ENCODE measurements at places on chromosomes 5 and 9.

GRCh38 chr5:96745844-96746531 is 61.8 kb downstream of the ERAP1 start:
- H3K4me3 ChIP-seq, result no peak overlapping the region
- no peaks in the 10 kb centered on the region for H3K4me1 ChIP-seq
- peaks cover 36% of the 10 kb centered on the region for H3K36me3 ChIP-seq
- H3K27me3 ChIP-seq, result no peaks in the 10 kb centered on the region

DNA sequence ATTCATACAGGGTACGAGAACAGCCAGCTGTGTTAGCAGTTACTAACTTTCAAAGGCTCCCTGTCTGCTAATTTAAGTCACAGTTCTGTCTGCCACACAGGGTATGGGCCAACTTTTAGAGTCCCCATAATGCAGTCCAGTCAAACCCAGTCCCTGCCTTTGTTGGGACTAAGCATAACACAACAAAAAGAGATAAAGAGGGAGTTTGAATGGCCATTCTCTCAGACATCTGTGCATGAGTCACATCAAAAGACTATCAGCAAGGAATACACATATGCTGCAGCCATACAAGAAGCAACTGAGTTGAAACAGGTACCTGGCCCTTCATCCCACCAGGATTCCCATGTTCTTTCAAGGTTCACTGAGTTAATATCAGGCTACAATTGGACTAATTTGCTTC is 744.5 kb upstream of the C9orf72 start:
- H3K27me3 ChIP-seq, result no peaks in the 10 kb centered on the region
- H3K4me1 ChIP-seq, result no peaks in the 10 kb centered on the region
- DNase-seq, result no peak
- no peaks in the 10 kb centered on the region for H3K36me3 ChIP-seq

DNA sequence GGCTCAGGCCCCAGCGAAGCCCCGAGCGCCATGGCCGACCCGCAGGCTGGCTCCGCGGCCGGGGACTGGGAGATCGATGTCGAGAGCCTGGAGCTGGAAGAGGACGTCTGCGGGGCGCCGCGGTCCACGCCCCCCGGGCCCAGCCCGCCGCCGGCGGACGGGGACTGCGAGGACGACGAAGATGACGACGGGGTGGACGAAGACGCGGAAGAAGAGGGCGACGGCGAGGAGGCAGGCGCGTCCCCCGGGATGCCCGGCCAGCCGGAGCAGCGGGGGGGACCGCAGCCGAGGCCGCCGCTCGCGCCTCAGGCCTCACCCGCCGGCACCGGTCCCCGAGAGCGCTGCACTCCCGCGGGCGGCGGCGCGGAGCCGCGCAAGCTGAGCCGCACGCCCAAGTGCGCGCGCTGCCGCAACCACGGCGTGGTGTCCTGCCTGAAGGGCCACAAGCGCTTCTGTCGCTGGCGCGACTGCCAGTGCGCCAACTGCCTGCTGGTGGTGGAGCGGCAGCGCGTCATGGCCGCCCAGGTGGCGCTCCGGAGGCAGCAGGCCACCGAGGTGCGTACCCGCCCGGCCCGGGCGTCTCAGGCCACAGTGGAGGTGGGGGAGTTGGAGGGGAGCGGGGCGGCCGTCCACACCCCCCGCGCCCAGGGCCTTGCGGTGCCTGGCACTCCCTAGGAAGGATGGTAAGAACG is 1.6 kb downstream of the DMRT2 start:
- no peak overlapping the region for H3K27ac ChIP-seq
- H3K4me3 ChIP-seq, result peak overlapping the region; percentile 61
- no peak for DNase-seq
- no peaks in the 10 kb centered on the region for H3K36me3 ChIP-seq
- H3K27me3 ChIP-seq, result peaks cover 62% of the 10 kb centered on the region

- H3K27ac ChIP-seq, result peak within 1 kb of the TSS; percentile 86
- peak; percentile 61 for DNase-seq
- H3K4me3 ChIP-seq, result peak within 1 kb of the TSS; percentile 94
- peaks cover 32% of the 10 kb centered on the region for H3K4me1 ChIP-seq
- H3K36me3 ChIP-seq, result no peaks in the 10 kb centered on the region
Observed at GRCh38 chr5:172454358-172455086, at the start of gene SH3PXD2B. Gene SH3PXD2B, minus strand, starts transcription at chr5:172454525. Its CDS starts 173 bp downstream, at chr5:172454352.

DNA sequence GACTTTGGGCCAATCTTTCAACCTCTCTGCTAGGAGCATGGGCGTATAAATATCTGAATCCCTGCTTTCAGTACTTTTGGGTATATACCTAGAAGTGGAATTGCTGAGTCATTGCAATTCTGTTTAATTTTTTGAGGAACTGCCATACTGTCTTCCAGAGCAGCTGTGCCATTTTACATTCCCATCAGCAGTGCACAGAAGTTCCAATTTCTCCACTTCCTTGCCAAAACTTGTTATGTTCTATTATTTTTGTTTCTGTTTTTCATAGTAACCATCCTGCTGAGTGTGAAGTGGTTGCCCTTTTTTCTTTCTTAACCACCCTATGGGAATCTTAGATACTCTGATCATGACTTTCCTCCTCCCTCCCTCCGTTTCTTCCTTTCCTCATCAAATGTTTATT is 11.1 kb upstream of the CCIN start:
- peaks cover 5% of the 10 kb centered on the region for H3K36me3 ChIP-seq
- no peak for DNase-seq
- H3K4me3 ChIP-seq, result no peak overlapping the region
- H3K27ac ChIP-seq, result no peak overlapping the region

DNA sequence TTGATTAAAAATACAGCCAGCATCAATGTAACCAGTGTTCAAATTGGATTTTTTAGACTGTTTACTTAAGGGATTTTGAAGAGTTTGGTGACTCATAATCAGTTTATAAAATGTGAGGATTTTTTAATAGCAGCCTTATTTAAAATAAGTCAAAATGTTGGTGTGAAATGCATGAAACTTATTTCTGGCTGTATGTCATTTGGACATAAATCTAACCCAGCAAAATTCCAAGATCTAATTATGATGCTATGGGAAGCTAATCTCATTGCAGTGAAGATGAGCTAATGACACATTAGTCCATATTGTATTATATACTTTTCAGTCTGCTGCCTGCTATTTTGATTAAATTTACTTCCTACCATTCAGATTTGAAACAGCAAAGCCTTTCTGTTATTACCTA is 140.3 kb downstream of the AOPEP start:
- H3K4me1 ChIP-seq, result peaks cover 33% of the 10 kb centered on the region
- no peak overlapping the region for H3K4me3 ChIP-seq
- H3K27ac ChIP-seq, result no peak overlapping the region
- H3K27me3 ChIP-seq, result no peaks in the 10 kb centered on the region

GRCh38 chr9:3682186-3682585 is 156.4 kb upstream of the RFX3 start:
- no peak for DNase-seq
- no peaks in the 10 kb centered on the region for H3K27me3 ChIP-seq
- peaks cover 5% of the 10 kb centered on the region for H3K4me1 ChIP-seq
- no peak overlapping the region for H3K4me3 ChIP-seq
- H3K27ac ChIP-seq, result no peak overlapping the region
- H3K36me3 ChIP-seq, result no peaks in the 10 kb centered on the region

- H3K27me3 ChIP-seq, result no peaks in the 10 kb centered on the region
- peaks cover 3% of the 10 kb centered on the region for H3K4me1 ChIP-seq
- H3K4me3 ChIP-seq, result no peak overlapping the region
- H3K27ac ChIP-seq, result peak overlapping the region; percentile 30
- H3K36me3 ChIP-seq, result no peaks in the 10 kb centered on the region
- peak; percentile 43 for DNase-seq
Observed at GRCh38 chr5:169354263-169354662, 53.3 kb upstream of the SLIT3 start.

- no peak overlapping the region for H3K27ac ChIP-seq
- no peaks in the 10 kb centered on the region for H3K27me3 ChIP-seq
- H3K36me3 ChIP-seq, result no peaks in the 10 kb centered on the region
- DNase-seq, result no peak
- peaks cover 2% of the 10 kb centered on the region for H3K4me1 ChIP-seq
Observed at GRCh38 chr9:93684806-93685543, 108.6 kb downstream of the PHF2 start.

GRCh38 chr5:106401561-106401960 is 1269.2 kb downstream of the EFNA5 start:
- no peaks in the 10 kb centered on the region for H3K4me1 ChIP-seq
- no peak overlapping the region for H3K4me3 ChIP-seq
- no peak for DNase-seq
- H3K27me3 ChIP-seq, result no peaks in the 10 kb centered on the region
- no peak overlapping the region for H3K27ac ChIP-seq

DNA sequence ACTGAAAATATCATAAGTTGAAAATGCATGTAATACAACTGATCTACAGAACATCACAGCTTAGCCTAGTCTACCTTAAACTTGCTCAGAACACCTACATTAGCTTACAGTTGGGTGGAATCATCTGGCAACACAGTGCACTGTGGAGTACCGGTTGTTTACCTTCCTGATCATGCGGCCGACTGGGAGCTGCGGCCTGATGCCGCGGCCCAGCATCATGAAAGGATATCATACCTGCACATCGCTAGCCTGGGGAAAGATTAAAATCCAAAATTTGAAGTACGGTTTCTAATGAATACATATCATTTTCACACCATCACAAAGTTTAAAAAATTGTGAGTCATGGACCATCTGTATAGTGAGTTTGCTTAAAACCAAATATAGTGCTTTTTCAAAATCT is 1.8 kb downstream of the HACD4 start:
- H3K27me3 ChIP-seq, result no peaks in the 10 kb centered on the region
- no peak overlapping the region for H3K27ac ChIP-seq
- H3K36me3 ChIP-seq, result peaks cover 2% of the 10 kb centered on the region
- no peak overlapping the region for H3K4me3 ChIP-seq
- DNase-seq, result no peak
- H3K4me1 ChIP-seq, result peaks cover 3% of the 10 kb centered on the region

DNA sequence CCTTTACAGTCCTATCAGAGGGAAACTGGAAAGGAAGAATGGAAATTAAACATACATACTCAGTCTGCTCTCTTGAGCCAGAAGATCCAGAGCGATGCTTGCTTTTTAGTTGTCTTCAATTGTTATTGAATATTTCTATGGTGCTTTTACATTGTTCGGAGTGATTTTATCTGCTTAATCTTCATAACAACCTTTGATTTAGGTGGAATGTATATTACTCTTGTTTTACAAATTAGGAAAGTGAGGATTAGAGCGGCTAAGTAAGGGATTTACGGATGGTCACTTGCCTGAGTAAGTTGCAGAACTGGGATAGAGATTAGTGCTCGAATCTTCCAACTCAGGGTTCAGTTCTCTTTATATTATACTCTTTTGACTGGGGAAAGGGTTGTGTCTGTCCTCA is 69.1 kb downstream of the PBX3 start:
- no peaks in the 10 kb centered on the region for H3K4me1 ChIP-seq
- no peaks in the 10 kb centered on the region for H3K27me3 ChIP-seq
- no peak overlapping the region for H3K4me3 ChIP-seq
- no peak overlapping the region for H3K27ac ChIP-seq
- no peaks in the 10 kb centered on the region for H3K36me3 ChIP-seq

DNA sequence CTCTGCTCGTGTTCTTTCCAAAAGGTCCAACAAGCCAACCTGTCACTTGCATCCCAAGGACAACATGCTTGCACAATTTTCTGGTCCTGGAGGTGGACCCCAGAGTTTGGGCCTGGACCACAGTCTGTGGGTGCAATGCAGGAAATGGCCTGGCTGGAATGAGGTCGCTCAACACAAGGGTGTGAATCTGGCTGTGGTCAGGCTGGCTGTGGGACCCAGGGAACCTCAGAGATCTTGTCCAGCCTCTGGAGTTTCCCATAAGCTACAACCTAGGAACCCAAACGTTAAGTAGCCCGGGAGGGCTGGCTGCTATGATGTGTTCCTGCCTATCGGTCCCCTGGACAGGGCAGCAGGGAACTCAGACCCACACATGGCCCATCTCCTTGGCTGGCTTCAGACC is 15.4 kb downstream of the TBC1D9B start:
- no peaks in the 10 kb centered on the region for H3K27me3 ChIP-seq
- H3K4me1 ChIP-seq, result no peaks in the 10 kb centered on the region
- DNase-seq, result no peak
- H3K36me3 ChIP-seq, result peaks cover 76% of the 10 kb centered on the region

DNA sequence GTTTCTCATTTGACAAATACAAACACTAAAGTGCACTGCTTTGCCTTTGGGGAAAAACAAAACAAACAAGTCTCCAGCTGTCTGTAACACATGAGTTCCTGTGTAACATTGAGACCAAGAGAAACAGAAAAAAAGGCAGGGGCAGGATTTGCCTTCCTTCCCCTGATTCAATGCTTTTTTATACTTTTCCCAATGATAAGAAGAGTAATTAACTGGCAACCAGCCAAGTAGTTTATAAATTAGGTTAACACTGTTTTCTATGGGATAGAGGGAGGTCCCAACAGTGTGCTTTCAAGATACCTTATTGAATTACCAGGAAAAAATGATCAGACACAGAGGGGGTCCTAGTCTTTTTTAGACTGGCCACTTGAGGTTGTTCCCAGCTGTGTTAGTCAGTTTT is 346.8 kb downstream of the TRIM36 start:
- no peak overlapping the region for H3K4me3 ChIP-seq
- H3K27me3 ChIP-seq, result no peaks in the 10 kb centered on the region
- no peak overlapping the region for H3K27ac ChIP-seq
- no peaks in the 10 kb centered on the region for H3K36me3 ChIP-seq
- no peaks in the 10 kb centered on the region for H3K4me1 ChIP-seq
- DNase-seq, result no peak

- no peak for DNase-seq
- H3K4me3 ChIP-seq, result no peak overlapping the region
- no peaks in the 10 kb centered on the region for H3K36me3 ChIP-seq
- H3K4me1 ChIP-seq, result no peaks in the 10 kb centered on the region
- no peaks in the 10 kb centered on the region for H3K27me3 ChIP-seq
Observed at GRCh38 chr5:42924686-42925085, 113.0 kb upstream of the SELENOP start.

DNA sequence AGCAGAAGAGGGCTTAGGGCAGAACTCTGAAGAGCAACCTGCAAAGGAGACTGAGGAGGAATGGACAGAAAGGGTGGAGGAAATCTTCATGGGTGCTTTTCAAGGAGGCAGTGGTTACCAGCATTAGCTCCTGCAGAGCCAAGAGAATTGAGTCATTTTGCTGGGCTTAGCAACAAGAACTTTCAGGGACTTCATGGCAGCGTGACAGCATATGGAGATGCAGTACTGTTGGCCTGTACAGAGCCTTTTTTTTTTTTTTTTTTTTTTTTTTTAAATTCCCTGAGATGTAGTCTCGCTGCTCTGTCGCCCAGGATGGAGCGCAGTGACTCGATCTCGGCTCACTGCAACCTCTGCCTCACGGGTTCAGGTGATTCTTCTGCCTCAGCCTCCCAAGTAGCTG is 296.0 kb upstream of the DMRT1 start:
- no peak for DNase-seq
- no peaks in the 10 kb centered on the region for H3K4me1 ChIP-seq
- H3K36me3 ChIP-seq, result peaks cover 6% of the 10 kb centered on the region

GRCh38 chr5:166324372-166324771 is 1967.1 kb upstream of the WWC1 start:
- no peak overlapping the region for H3K4me3 ChIP-seq
- H3K4me1 ChIP-seq, result no peaks in the 10 kb centered on the region
- no peaks in the 10 kb centered on the region for H3K36me3 ChIP-seq
- H3K27ac ChIP-seq, result no peak overlapping the region

- peak; percentile 31 for DNase-seq
- no peak overlapping the region for H3K4me3 ChIP-seq
- no peak overlapping the region for H3K27ac ChIP-seq
- no peaks in the 10 kb centered on the region for H3K36me3 ChIP-seq
- no peaks in the 10 kb centered on the region for H3K4me1 ChIP-seq
Observed at GRCh38 chr5:35853631-35854030, 3.1 kb upstream of the IL7R start.
